ENCODE measurements at places on chromosomes 2 and 18.

- DNase-seq = peak; percentile 51
Measured at GRCh38 chr18:68608851-68609490, 105.9 kb downstream of the TMX3 start.

DNA sequence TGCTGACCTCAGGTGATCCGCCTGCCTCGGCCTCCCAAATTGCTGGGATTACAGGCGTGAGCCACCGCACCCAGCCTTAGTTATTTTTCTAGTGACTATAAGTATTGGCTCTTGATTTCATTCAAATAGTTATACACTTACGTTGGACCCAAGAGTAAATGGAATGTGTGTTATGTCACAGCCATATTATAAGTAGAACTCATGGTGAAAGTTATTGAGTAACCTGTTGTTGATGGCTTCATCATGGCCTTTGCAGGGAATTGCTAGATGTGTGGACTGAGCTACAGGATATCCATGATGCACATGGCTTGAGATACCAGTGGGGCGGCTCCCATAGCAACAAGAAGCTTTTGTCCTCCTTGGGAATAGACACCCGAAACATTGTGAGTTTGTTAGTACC is 44.7 kb downstream of the AFTPH start:
- no peak for DNase-seq

DNA sequence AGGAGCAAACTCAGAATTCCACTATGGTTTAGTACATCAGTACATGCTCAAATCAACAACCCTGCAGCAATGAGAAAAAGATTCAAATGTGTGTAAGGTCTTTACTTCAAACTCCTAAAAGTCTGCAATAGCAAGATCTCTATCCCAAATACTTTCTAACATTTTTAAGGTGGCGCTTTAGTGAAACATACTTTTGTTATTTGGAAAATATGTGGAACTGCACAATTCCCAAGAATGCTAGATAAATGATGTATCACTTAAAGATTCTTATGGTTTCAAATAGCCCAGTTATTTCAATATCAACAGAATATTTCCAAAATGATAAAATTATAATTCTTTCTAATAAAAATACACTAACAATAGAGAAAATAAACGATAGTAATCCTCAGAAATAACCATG is 227.6 kb upstream of the SMAD7 start:
- DNase-seq = no peak

GRCh38 chr2:95261602-95262001 is 12.6 kb upstream of the PROM2 start:
- DNase-seq = no peak

- DNase-seq = no peak
Measured at GRCh38 chr18:28044036-28044435, 132.9 kb downstream of the CDH2 start.

- DNase-seq = no peak
Measured at GRCh38 chr18:8969639-8970390, 132.7 kb upstream of the NDUFV2 start.

DNA sequence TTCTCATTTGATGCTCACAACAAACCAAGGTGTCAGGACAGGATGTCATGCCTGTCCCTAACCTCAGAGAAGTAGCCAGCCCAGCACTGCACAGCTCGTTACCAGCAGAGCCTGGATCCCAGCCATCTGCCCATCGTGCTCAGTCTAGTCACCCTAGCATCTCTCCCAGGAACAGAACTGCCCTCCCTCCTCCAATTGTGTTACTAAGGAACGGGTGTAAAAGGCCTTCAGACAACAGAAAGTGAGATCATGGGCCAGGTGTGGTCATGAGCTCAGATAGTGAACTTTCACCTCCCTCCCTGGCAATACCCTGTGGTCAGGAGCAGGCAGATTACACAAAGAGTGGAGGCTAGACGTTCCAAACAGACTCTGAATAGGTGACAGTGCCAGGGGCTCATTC is 111.8 kb upstream of the PPP1CB start:
- no peak for DNase-seq
